Stimulated activated effector memory CD8-positive, alpha-beta T cell treated with anti-CD3 and anti-CD28 coated beads, Interleukin-12 subunit alpha, Interleukin-12 subunit beta, amount 100 ng/mL, for 72 hours (primary cell): ENCODE measurements at places on chromosomes 13 and 19.

DNA sequence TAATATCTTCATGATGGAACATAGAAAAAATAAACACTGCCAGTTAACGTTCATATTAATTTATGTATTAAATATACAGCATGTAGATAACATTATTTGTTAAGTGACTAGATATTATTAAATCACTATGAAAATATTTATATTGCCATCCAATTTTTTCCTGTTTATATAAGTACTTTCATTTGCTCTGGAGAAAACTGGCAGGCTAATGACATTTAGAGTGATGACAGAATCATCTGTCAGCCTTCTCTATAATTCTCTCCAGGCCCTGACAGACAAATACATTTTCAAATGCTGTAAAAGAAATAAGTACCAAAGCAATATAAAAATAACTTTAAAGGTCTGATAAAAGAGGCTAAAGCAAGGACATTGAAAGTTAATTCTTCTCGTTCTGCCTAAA is 2556.7 kb upstream of the PCDH20 start:
- DNase-seq, result no peak

- DNase-seq, result peak; percentile 72
Observed at GRCh38 chr19:9431475-9431874, 3.9 kb downstream of the ZNF266 start.

- DNase-seq, result peak; percentile 88
Observed at GRCh38 chr19:17784201-17785008, 10.5 kb upstream of the B3GNT3 start.

- DNase-seq, result no peak
Observed at GRCh38 chr13:62537593-62537992, 1121.9 kb upstream of the PCDH20 start.
